Regular cardiac myocyte (primary cell): ENCODE measurements at places on chromosomes 1 and 21. TPM values are rescaled to one million over a fixed set of nuclear protein-coding genes. Genes with fewer than 3 reads are reported as not detected.

KMO gene
- total RNA-seq = 0.56 and 0.96 TPM in 2 replicates

PATJ gene
- total RNA-seq = 2.3 and 7.9 TPM in 2 replicates

MRPL24 gene
- 30.7 and 69.2 TPM in 2 replicates for total RNA-seq

NUF2 gene
- 2.3 and 32.4 TPM in 2 replicates for total RNA-seq

ASAP3 gene
- 10.5 and 32.1 TPM in 2 replicates for total RNA-seq

TRNP1 gene
- 12.1 and 17.4 TPM in 2 replicates for total RNA-seq
